ENCODE measurements at places on chromosomes 2 and 18.

- no peak for DNase-seq
These were observed at the start of gene RAMP1 for GRCh38 chr2:237859533-237860272. TSS of gene RAMP1 (plus strand) at chr2:237859623. CDS start at chr2:237859676, 53 bp downstream.

DNA sequence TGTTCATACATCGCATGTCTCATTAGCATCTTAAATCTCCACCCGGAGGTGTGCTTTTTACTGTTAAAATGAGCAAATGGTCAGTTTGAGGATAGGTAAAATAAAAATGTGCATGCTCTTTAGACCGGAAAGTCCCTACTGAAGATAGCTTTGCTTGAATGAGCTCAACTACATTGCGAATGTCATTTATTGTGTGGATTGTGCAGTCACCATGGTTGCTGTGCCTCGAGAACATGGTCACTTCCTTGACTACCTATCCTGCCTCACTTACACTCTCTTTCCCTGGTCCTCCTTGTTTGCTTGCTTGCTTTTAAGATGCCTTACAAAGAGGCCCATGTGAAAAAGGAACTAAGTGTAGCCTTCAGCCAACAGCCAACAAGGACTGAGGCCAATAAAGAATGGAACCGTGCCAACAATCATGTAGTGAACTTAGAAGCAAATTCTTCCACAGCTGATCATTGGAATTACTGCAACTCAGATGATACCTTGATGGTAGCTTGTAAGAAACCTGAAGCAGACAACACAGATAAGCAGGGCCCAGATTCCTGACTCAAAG lies 72.2 kb upstream of the BARD1 start:
- DNase-seq, result no peak

DNA sequence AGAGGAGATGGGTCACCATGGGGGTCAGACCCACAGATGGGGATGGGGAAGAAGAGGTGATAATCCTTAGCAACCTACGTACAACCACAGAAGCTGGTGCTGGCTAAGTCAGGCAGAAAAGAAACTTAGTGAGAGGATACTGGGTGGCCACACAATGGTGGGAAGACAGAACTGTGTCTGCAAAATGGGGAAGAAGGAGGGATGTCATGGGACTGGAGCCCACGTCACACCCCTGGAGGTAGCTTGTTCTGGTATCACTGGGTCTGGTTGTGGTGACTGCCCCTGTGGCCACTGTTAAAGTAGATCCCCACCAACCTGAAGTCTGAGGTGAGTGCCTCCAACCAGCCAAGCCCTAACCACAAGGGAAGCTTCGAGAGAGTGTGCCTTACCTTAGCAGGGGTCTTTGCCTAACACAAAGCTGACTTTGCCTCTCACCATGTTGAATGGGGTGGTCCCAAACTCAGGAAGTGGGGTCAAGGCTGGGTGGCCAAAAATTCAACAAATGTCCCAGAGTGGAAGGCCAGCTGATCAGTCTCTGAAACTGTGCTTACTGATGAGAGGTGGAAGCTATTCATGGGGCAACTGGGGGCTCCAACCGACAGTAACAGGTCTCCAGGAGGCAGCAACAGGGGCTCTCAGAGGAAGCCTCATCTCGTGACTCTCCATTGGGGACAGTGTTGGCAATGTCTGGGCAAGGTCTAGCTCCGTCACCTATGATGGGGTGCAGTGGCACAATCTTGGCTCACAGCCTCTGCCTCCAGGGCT lies 64.8 kb upstream of the SLC1A4 start:
- DNase-seq, result no peak

DNA sequence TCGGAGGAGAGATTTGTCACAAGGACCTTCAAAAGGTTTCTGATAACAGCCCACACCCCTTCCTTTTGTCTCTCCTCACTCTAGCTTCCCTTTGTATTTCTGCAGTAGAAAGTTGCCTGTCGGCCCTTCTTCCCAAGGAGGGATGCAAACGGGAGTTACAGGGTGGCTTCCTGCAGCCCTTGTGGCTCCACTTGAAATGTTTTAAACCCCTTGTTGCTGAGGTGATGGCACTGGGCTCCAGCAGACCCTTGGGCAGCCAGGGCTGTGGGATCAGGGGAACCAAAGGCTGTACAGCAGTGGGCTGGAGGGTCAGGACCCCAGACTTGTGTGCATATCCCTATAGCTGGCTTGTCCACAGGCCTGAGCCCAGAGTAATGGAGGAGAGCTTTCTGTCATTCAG lies 62.1 kb downstream of the COA5 start:
- DNase-seq, result no peak

GRCh38 chr2:226916669-226917068 lies 80.8 kb downstream of the RHBDD1 start:
- DNase-seq, result no peak

GRCh38 chr2:168087401-168087800 lies 160.0 kb downstream of the STK39 start:
- DNase-seq, result no peak

DNA sequence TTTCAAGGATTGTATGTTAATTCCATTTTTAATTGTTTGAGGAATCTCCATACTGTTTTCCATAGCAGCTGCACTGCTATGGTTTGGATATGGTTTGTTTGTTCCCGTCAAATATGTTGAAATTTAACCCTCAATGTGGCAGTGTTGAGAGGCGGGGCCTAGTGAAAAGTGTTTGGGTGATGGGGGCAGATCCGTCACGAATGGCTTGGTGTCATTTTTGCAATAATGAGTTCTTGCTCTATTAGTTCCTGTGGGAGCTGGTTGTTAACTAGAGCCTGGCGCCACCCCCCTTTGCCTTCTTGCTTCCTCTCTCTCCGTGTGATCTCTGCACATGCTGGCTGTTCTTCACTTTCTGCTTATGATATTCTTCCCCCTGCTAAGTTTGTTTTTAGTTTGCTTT lies 71.4 kb upstream of the LDLRAD4 start:
- no peak for DNase-seq

- DNase-seq, result no peak
These were observed 267.8 kb upstream of the TRIB2 start for GRCh38 chr2:12448846-12449505.

DNA sequence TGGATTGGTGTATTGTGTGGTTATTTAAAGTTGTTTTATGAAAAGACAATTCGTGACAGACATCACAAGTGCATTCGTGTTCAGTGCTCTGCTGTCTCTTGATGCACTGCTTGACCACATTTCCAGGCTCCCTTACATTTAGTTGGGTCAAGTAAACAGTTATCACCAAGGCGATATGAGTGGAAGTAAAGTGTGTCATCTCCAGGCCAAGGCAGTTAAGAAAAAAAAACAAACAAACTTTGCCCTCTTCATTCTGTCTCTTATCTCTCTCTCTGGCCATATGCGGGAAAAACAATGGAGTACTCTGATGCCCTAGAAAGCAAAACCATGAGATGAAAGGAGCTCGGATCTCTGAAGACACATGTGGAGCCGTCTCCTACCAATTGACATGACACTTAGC lies 131.1 kb downstream of the DSEL start:
- DNase-seq, result no peak

DNA sequence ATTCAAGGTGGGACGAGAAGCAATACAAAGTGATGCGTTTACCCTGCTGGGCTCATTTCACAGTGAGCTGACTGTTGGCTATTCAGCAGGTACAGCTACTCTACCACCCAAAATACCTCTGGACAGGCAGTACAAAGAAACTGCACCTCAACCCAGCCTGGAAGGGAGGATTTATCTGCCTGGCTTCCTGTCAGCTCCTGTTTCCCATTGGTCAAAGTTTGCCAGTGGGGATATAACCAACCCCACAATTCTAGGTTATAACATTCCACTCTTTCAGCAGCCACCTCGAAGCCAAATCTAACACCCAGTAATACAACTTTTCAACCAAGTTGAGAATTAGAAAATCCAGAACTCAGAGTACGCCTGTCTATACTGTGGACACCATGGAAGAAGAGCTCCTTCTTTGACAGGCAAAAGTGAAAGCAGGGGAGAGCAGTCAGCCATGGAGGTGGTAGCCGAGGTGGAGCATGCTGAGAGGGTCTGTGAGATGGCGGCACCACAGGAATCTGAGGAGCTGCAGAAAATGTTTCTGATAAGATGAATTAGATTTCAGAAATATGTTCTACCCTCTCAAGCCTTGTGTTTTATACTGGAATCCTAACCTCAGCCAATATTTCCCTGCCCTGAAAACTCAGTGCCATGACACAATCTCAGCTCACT lies 10.8 kb downstream of the DUSP19 start:
- DNase-seq, result no peak

DNA sequence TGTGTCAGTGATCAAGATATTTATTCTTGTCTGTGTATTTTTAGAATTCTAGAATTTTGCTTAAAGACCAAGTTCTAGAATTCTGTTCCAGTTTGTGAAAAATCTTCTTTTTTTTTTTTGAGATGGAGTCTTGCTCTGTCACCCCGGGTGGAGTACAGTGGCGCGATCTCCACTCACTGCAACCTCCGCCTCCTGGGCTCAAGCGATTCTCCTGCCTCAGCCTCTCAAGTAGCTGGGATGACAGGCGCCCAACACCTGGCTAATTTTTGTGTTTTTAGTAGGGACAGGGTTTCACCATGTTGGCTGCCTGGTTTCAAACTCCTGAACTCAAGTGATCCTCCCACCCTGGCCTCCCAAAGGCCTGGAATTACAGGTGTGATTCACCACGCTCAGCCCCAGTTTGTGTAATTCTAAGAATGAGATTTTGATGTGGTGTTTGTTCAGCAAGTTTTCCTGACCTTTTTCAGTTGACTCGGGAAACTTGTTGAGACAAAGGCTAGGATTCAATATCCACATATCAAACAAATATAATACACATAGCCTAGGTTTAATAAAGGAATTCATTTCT lies 3.6 kb downstream of the EIF5B start:
- no peak for DNase-seq

GRCh38 chr2:47264143-47264542 lies 109.0 kb upstream of the STPG4 start:
- no peak for DNase-seq

GRCh38 chr18:23545247-23545789 lies 41.0 kb downstream of the NPC1 start:
- DNase-seq, result no peak

GRCh38 chr2:108604196-108604595 lies 69.9 kb downstream of the LIMS1 start:
- no peak for DNase-seq

DNA sequence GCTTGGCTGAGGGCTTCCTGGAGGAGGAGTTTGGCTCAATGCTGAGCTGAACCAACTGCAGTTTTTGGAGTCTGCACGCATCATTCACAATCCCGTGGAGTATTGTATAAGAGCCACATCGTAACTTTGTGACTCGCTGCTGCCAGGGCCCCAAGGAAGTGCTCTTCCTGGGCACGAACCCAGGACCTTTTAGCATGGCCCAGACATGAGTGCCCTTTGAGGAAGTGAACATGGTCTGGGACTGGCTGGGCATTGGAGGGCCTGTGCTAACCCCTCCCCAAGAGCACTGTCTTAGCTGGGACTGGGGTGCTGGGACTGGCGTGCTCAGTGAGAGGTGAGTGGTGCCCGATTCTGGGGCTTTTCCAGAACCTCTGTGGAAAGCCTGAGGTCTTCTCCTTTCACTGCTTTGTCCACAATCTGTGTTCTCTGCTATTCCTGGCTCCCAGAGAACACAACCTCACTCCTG lies 88.6 kb downstream of the LIPG start:
- DNase-seq, result no peak

DNA sequence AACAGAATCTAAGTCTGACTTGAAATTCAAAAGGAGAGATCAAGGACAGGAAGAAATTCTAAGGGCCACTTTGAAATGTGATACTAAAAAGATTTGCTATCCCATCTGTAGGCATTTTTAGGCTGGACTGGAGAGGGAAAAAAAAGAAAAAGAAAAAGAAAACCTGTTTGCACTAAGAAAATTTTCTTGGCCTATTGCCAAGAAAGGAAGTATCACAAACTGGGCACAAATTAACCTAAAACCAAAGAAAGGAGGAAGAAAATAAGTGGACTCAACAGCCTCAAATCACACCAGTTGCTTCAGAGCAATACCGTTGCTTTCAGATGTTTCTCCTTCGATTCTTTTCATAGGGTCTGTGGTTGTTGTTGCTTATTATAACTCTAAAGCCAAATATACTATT lies 287.9 kb upstream of the VRK2 start:
- DNase-seq, result no peak

DNA sequence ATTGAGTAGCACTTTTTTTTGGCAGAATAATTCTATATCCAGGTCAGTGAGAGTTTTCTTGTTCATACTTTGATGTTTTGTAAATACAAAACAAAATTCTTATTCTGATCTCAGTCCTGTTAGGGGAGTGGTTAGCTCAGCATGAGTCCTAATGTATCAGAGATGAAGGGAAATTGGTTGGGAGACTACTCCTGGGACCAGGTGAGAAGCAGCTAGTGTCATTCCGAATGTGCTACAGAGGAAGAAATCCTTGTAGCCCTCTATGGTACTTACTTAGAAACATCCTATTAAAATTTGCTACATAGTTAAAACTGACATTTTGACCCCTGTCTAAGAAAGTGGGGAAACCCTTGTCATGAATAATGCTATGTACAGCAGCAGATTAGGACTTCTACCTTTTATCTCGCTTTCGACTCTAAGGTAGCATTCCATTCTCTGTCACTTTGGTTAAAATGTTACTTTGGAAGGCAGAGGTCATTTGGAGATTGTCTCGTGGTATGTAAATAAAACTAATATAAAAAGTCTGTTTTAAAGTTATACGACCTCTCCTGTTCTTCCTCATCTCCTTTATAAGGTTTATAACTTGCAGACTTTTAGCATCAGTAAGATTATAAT lies 65.8 kb downstream of the PARD3B start:
- DNase-seq, result no peak

DNA sequence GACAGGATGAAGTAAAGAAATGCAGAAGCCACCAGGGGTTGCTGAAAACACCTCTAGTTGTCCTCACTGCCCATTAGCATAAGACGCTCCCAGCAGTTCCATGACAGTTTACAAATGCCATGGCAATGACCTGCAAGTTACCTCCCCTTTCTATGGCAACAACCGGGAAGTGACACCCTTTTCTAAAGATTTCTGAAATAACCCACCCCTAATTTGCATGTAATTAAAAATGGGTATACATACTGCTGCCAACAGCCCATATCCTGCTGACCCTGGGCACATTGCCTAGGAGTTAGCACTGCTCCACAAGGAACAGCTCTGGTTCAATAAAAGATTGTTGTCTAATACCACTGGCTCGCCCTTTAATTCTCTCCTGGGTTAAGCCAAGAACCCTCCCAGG lies 178.3 kb upstream of the LRATD1 start:
- DNase-seq, result no peak

- DNase-seq, result no peak
These were observed 11.5 kb downstream of the AMER3 start for GRCh38 chr2:130766711-130767407.

DNA sequence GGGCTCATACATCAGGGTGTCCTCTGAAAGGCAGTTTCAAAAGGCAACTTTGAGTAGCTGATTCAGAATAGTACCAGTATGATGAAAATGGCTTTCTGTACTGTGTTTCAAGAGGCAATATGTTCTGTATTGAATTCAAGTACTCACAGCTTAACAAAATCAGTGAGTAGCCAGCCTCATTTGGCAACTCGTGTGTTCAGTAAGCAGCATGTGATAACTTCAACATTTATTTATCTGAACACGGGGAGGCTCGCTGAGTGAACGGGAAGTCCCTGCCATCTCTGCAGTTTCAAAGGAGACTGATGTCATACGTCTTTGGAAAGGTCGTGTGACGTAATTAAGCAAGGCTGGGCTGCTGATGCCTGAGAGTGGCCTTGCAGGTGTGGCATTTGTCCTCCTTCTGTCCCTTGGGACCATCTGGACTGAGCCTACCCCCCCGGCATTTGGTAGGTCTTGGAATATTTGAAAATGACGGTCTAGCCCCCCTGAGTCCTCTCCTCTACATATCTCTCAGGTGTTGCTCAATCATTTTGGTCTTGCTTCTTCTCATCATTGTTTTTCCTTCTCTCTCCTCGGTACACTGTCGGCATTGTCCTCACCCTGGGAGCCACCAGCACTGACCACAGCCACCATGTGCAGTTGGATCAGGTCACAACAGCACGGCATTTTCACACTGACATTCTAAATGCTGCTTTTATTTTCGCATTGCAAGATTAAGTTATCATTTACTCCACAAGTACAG lies 62.8 kb downstream of the SMIM21 start:
- DNase-seq, result no peak
